ENCODE measurements at places on chromosomes 1 and 21.

GRCh38 chr1:64302971-64303370 lies 99.5 kb downstream of the UBE2U start:
- no peak for DNase-seq

- DNase-seq = no peak
Measured at GRCh38 chr1:222010306-222010705, 268.4 kb upstream of the DUSP10 start.

GRCh38 chr1:99645203-99645602 lies 710 bp upstream of the PALMD start:
- DNase-seq = no peak

GRCh38 chr1:111690306-111690617 lies 48.9 kb downstream of the INKA2 start:
- no peak for DNase-seq

GRCh38 chr1:24639881-24640280 lies 3.2 kb upstream of the SRRM1 start:
- DNase-seq = no peak

Measured in GDM1 (cell line).